Memory B cell (primary cell): ENCODE measurements at places on chromosomes 11 and 22.

DNA sequence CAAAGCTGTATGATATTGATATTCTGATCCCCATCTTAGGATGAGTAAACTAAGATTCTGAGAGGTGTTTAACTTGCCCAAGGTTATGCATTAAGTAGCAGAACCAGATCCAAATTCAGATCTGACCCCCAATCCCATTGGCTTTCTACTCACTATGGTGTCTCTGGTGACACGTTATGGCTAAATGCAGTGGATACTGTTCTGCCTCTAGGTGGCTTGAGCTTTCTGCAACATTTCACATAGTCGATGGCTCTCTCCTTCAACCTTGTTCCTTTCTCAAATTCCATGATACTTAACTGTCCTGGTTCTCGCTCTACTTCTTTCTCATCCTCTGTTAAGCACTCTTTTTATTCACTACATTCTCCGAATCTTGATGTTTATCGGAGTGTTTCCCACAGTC is 9.4 kb downstream of the C11orf97 start:
- DNase-seq, result no peak

DNA sequence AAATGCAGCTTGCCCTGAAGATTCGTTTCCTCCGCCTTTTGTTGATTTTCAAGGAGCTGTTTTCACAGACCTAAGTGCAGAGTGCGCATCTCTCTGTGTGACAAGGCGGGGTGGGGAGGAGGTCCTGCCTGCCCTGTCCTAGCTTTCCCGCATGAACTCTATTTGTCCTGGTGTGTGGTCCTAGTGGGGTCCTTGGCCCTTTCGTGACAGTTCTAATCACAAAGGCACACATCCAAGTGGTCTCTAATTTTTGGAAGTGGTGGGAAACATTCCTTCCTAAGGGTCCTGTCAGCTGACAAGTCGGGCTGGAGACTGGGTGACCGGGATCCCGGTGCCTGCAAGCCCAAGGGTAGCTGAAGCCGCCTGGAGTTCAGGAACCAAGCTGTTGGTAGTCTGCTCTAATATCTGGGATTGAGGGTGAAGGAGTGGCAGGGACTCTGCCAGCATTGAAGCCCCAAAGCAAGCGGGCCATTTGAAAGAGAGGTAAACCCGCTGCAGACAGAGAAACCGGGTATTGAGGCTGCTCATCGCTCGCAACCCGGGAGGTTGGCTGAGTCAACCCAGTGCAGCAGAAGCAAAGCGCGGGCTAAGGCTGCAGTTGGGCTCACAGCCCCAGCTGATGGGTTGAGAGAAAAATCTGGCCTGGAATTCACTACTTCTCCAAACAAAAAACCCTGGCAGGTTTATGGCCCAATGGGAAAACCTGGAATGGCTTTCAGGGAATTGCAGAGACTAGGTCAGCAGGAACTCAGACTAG is 28.1 kb upstream of the FBXO3 start:
- DNase-seq, result no peak

- no peak for DNase-seq
Measured at GRCh38 chr11:3160252-3161031, 4.7 kb downstream of the OSBPL5 start.

GRCh38 chr11:122833846-122834464 is 4.3 kb upstream of the CRTAM start:
- DNase-seq, result no peak

GRCh38 chr11:120645639-120646038 is 134.1 kb downstream of the GRIK4 start:
- DNase-seq, result no peak

- DNase-seq, result no peak
Measured at GRCh38 chr22:44412136-44412731, 85.8 kb downstream of the RTL6 start.
